ENCODE measurements at places on chromosomes 2 and 18.

DNA sequence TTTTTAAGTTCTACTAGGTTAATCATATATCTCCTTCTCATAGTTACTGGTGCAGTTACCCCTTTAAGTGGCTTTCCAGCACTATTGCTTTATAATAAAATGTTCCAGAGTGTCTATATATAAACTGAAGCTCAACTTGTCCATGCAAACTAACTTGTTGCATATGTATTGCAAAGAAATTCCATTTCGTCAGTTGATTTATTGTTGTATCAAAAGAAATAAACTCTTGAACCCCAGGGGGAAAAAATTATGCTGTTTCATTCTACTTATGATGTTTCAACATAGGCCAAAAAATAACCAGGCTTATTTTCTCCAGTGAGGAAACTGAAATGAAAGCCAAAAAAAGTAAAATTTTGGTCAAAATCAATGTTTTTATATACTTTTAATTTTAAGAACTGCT lies 491.9 kb downstream of the NR4A2 start:
- DNase-seq, result no peak

- no peak for DNase-seq
Observed at GRCh38 chr2:225725726-225726125, 326.2 kb downstream of the NYAP2 start.

GRCh38 chr2:112539306-112539705 lies 3.0 kb upstream of the POLR1B start:
- DNase-seq, result no peak

DNA sequence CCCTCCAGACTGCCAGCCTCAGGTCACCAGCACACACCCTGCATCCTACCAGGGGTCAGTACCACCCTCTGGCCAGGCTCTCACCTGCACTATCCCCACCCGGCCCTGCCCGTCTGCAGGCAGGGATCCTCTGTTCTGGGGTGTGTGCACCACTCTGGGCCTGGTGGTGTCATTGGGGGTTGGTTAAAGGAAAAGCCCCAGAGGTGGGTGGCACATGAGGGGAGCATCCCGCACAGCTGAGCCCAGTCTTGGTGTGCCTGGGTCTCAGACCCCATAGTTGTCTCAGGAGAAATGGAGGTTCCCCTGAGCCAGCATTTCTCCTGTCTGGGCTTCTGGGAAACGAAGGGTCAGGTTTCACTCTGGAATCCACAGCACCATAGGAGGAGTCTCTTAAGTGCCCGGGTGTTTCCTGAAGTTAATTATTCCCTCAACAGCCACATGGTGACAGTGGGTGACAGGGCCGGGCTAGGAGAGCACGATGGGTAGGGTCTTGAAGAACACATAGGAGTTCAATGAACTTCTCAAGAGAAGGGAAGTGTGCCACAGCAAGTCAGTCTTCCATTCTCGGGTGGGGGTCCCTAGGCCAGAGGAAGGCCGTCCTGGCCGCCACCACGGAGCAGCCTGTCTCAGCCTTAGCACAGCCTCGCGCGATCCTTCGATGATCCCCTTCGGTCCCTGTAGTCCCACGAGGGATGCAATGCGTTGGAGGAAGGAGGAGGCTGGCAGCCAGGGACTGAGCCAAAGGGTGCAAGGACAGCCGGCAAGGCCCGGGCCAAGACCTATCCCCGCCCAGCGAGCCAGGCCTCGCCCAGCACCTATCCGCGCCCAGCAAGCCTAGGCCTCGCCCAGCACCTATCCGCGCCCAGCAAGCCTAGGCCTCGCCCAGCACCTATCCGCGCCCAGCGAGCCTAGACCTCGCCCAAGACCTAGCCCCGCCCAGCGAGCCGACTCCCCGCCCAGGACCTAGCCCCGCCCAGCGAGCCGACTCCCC lies 1.1 kb upstream of the FARP2 start:
- DNase-seq, result peak; percentile 83

GRCh38 chr2:104701411-104701911 lies 152.5 kb upstream of the POU3F3 start:
- DNase-seq, result no peak

- DNase-seq, result no peak
Observed at GRCh38 chr2:172128484-172128883, 25.8 kb upstream of the DLX2 start.

- no peak for DNase-seq
Observed at GRCh38 chr2:12642859-12643258, 73.9 kb upstream of the TRIB2 start.

DNA sequence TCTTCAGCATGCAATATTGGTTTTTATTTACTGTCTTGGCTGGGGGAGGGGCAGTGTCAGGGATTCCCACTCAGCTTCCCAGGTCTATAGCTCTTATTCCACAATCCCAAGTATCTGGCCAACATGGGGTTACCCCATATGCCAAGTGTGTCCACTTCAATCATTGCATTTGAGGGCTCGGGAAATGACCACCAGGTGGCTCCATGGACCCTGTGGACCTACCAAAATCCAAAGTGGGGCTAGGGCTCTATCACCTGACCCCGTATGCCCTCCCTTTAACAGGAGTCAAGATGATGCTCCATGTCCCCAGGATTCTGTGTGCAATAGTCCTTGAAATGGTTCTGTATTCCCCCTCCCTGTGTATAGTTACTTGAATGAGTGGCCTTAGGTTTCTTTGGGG lies 12.1 kb upstream of the TRAF3IP1 start:
- DNase-seq, result no peak

- DNase-seq, result no peak
Observed at GRCh38 chr2:85011747-85012146, 40.8 kb downstream of the KCMF1 start.

DNA sequence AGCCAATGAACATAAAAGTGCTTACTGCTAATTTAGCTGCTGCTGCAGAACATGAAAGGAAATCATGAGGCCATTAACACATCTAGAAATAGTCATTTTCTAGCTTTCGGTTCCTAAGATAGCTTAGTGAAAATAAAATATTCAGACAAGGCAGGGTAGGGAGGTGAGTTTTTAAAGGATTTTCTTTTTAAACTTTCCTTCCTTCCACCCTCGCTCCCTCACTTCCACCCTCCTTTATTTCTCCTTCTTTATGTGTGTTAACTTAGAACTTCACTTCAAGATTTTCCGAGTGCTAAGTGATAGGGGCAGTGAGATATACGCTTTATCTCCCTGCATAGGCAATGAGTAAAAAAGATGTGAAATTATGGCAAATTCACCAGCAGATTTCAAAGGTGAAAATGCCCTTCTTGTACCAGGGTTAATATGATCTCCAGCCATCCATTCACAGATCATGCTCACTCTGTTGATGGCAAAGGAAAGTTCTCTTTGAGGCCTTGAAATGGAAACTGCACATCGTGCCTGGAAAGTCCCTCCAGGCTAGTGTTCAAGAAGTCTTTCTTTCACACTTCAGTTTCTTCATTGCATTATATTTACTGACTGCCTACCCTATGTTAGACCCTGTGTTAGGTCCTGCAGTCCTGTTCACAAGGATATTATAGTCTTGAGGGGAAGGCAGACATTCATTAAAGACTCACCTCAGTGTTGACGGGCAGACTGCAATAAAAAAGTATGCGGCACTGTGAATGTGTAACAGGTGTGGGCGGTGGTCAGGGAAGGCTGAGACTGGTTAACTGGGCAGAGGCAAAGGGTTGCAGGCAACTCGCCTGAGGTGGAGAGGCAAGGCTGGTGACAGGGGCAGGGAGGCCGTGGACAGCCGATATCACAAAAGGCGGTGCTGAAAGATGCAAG lies 200.8 kb downstream of the PLCL1 start:
- DNase-seq, result no peak

- DNase-seq, result no peak
Observed at GRCh38 chr2:134023854-134024253, 230.0 kb upstream of the MGAT5 start.

- no peak for DNase-seq
Observed at GRCh38 chr18:61842146-61842545, 50.7 kb downstream of the RNF152 start.

DNA sequence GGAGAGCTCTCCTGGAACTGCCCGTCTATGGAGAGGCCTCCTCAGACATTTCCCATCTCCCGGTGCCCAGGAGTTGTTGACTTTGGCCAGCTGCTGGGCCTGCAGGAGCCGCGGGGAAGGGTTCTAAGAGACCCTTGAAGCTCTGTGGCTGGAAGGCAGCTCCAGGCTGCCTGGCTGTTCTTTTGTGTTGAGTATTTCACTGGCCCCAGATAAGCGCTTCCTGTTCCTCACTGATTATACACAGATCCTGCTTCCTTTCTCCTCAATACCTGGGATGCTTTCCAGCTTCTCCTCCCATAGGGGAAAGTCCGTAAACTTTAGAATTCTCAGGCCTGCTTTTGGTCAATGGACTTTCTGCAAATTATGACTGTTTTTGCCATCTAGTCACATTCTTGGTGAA lies 57.8 kb downstream of the TGOLN2 start:
- DNase-seq, result no peak

DNA sequence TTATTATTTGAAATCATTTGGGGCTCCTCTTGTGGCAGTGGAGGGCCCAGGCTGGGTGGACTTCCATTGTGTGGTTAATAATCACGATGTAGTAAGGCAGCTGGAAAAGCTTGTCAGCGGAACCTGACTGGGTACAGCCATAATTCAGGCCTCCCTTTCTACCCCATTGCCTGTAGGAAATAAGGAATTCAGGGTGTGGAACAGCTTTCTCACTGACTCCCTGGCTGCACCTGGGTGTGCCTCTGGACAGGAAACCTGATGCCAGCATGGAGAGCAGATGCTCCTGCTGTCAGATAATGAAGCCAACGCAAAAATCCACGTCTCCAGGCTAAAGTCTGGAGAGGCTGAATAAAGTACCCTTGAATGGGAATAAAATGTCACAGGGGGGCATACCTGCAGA lies 44.2 kb downstream of the LYPD6B start:
- no peak for DNase-seq

DNA sequence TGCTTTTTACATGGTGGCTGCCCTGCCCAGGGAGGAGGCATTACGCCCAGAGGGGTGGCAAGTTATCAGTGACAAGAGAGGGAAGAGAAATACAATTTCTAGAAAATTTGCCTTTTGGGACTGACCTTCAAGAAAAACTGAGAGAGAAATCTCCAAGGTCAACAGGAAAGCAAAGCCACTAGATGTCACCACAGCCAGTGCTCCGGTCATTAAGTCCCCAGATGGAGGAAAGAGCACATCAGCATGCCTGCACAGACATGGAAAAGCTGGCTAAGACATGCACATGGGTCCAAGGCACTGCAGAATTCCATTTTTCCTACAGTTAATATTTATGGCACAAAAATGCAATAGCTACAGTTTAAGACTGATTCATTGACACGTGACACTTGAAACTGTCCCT lies 21.0 kb downstream of the FHL2 start:
- no peak for DNase-seq

DNA sequence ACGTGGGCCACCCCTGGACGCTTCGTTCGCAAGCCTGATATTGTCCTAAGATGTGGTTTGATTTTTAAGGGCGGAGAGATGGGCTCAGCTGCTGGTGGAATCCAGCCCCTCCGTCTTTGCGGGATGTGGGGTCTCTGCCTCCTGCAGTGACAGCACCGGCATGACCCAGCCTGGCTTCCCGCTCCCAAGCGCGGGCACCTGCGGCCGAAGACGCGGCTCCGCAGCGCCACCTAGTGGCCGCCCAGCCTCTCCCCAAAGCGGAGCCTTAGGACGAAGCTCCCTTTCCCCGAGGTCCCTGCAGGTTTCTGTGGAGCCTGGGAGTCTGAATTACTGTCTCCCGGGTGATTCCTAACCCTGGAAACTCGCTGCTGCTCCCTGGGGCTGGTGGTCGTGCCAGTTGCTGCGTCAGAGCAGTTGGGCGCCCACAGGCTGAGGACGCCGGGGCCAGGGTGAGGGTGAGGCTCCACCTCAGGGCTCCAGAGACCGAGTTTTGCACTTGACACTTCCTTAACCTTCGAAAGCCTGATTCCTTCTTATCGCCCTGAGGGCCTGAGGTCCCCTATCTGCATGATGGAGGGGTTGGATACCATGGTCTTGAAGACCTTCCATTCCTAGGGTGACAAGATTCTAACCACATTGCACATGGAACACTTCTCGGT lies 137.5 kb downstream of the TPO start:
- DNase-seq, result peak; percentile 51

GRCh38 chr2:37324536-37324785 lies 172 bp downstream of the PRKD3 start:
- DNase-seq, result peak; percentile 85

- no peak for DNase-seq
Observed at GRCh38 chr2:69023236-69023635, 10.3 kb downstream of the ANTXR1 start.

DNA sequence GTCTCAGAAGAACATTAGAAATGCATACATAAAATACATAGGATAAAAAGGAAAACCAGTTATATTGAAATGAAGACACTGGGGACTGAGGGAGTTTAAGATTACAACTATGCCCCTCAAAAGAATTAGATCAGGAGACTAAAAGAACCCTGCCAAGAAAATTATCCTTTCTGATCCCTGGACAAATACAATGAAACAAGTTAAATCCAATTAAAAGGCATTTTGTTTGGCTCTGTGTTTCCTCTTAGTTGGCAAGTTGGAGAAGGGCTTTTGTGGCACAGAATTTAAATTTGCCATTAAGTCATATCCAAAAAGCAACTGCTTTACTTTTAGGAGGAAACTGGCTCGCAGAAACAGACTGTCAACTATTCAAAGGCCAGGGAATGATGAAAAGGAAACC lies 99.1 kb upstream of the CD302 start:
- DNase-seq, result no peak

DNA sequence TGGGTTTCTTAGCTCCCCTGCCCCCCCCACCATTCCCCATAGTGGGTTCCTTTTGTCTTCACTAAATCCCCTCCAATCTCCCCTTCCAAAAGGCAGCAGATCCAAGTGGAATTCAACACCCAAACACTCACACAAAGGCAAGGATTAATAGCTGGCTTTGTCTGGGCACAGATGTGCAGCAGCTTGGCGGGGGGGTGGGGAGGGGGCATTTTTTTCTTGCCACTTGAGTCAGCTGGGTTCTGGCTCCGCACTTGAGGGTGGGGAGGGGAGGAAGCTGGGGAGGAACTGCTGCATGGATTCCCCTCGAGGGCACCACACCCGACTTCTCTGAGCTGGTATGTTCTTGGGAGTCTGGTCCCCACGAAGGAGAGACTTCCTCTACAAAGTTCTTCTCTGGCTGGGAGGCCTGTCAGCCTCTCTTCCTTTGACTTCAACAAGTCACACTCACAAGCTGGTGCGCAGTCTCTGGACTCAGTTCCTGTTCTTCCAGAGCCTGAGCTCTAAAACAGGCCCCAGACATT lies 36.0 kb downstream of the SERTAD2 start:
- no peak for DNase-seq

GRCh38 chr2:26922405-26923188 lies 47.8 kb upstream of the MAPRE3 start:
- DNase-seq, result peak; percentile 26

DNA sequence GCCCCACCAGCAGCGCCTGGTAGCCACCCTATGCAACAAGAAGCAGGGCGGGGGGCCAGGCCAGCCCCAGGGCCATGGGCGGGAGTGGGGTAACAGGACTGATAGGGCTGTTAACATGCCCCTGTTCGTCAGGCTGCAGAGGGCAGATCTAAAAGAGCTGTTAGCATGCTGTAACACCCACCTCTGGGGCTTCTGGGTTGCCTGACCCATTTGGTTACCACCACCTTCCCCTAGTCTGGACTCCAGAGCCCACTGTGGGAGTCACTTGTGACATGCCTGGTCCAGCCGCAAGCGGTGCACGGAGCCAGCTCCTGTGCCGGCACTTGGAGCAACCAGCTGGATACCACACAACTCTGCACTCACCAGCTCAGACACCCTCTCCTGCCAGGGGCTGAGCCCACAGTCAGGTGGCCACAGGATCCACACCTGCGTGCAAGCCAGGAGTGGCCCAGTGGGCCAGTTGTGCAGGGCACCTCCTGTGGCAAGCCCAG lies 2.1 kb downstream of the METTL8 start:
- DNase-seq, result no peak

GRCh38 chr2:238922435-238922834 lies 74.5 kb downstream of the TWIST2 start:
- no peak for DNase-seq

Data from CD4-positive, alpha-beta T cell treated with Interleukin-1 beta for 1 hour (primary cell).